ENCODE measurements at places on chromosomes 4 and X.

GRCh38 chr4:24605216-24605615 is 20.9 kb upstream of the DHX15 start:
- DNase-seq: no peak

GRCh38 chr4:139643042-139643895 is 22.4 kb upstream of the MGST2 start:
- no peak for DNase-seq

DNA sequence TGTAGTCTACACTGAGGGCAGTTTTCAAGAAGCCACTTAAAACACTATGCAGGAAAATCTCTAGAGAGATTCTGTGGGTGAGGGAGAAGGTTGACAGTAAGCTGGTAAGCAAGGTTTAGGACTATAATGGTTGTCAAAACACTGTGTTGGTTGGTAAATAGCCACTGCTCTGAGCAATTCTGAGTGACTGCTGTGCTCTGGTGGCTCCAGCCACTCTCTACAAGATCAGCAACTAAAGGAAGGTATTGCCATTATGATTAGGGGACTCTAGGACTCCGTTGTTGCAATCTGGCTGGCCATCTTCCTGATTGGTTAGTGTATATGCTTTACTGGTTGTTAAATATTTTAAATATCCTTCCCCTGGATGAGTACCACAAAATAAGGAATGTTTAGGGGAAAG is 5.5 kb upstream of the FAM47E start:
- DNase-seq: no peak

GRCh38 chrX:49197543-49198087 is 2.4 kb downstream of the SYP start:
- no peak for DNase-seq

DNA sequence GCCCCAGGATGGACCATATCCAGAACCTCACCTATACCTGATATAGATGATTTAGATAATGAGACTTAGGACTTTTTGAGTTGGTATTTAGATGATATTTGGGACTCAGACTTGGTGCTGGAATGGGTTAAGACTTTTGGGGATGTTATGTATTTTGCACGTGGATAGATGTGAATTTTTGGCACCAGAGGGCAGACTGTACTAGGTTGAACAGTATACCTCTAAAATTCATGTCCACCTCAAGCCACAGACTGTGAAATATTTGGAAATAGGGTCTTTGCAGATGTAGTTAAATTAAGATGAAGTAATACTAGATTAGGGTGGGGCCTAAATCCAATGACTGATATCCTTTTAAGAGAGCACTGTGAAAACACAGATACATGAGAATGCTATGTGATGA is 15.6 kb downstream of the RBM41 start:
- DNase-seq: no peak

- no peak for DNase-seq
Measured at GRCh38 chrX:31851761-31852160, 779.9 kb upstream of the FTHL17 start.

GRCh38 chrX:70755850-70756249 is 152.7 kb downstream of the TEX11 start:
- DNase-seq: no peak

- no peak for DNase-seq
Measured at GRCh38 chrX:12891171-12891570, 15.2 kb upstream of the TLR8 start.

GRCh38 chr4:95830651-95831050 is 9.2 kb upstream of the PDHA2 start:
- no peak for DNase-seq

- DNase-seq: no peak
Measured at GRCh38 chrX:131521824-131522223, 22.1 kb upstream of the OR13H1 start.

DNA sequence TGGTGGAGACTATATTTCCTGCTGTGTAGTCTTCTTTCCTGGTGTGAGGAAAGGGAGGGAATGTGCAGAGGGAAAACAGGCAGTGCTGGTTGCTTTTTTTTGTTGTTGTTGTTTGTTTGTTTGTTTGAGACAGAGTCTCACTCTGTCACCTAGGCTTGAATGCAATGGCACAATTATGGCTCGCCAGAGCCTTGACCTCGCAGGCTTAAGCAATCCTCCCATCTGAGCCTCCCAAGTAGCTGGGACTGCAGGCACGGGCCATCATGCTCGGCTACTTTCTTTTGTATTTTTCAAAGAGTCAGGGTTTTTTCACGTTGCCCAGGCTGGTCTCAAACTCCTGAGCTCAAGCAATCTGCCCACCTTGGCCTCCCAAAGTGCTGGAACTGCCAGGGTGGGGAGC is 82.5 kb downstream of the RELL1 start:
- DNase-seq: no peak

GRCh38 chr4:109383823-109384222 is 49.8 kb upstream of the SEC24B start:
- DNase-seq: no peak

GRCh38 chr4:3226944-3227343 is 22.0 kb upstream of the MSANTD1 start:
- no peak for DNase-seq

DNA sequence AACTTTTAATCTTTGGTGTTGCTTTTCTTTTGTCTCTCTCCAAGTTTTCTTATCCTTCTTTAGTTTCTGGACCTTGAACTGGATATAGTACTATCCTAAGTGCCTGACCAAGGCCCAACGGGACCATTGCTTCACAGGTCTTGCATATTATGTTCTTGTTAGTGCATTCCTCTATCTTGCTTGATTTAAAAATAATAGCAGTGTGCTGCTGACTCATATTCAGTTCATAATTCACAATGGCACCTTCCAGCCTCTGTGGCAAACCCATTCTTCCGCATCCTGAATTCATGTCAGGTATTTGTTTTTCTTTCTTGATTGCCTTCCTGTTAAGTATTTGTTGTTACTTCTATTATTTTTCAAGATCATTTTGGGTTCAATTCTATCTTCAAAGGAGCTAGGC is 197.1 kb upstream of the GIMD1 start:
- no peak for DNase-seq

GRCh38 chrX:39907964-39908661 is 189.6 kb downstream of the BCOR start:
- no peak for DNase-seq

DNA sequence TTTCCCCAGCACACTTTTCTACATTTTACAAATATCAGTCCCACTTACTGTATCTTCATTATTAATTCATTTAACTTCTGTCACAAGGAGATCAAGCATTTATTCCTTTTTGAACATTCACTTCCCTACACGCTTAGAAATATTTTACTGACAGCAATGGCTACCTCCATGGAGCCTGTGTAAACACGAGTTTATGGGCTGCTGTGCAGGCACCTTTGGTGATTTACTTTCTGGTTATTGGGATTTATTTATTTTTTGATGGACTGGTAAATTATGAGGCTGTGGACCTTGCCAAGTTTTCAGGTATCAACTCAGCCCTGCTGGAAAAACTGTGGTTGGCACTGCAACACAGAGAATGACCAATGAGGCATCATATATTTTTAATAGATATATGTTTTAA is 45.4 kb upstream of the PAQR3 start:
- no peak for DNase-seq

- no peak for DNase-seq
Measured at GRCh38 chrX:52425775-52426174, 57.0 kb downstream of the XAGE2 start.

DNA sequence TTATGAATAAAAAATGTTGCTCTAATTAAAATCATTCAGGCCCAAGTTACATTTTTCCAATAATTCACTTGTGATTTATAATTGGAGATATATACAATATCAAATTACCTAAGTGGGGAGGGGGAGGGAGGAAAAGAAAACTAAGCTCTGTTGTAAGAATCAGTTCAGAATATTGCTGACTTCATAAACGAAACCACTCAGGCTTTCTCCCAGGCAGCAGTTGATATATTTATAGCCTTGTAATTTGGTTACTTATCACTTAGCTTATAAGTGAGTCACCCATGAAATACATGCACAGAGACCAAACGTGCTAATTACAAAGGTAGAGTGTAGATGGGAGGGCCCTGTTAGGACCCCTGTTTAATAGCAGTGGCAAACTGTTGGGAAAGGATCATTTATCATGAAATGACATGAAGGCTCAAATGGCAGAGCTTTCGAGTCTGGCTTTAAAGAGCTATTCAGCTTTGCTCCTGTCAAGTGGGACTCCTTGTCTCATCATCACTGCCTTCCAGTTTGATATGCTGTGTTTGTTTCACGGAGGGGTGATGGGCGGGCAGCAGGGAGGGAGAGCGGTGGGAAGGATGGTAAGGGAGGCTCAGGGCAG is 105.6 kb upstream of the PGRMC2 start:
- no peak for DNase-seq

DNA sequence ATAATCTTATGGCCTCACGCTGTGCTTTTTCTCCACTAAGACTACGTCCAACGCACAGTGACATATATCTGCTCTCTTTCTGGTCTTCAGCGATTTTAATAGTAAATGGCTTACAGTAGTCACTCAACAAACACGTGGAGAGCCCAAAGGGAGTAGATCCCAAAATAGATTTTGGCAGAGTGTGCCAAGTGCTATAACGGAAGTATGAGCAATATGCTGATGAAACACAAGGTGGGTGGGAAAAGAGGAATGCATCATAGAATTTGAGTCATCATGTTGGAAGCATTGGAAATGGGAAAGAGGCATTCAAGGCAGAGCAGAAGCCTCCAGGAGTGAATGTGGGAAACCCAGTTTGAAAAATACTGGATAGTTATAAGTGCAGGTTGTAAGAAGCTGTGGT is 129.1 kb upstream of the LDB2 start:
- no peak for DNase-seq

- DNase-seq: no peak
Measured at GRCh38 chr4:38780833-38781484, 1.8 kb downstream of the TLR10 start.

DNA sequence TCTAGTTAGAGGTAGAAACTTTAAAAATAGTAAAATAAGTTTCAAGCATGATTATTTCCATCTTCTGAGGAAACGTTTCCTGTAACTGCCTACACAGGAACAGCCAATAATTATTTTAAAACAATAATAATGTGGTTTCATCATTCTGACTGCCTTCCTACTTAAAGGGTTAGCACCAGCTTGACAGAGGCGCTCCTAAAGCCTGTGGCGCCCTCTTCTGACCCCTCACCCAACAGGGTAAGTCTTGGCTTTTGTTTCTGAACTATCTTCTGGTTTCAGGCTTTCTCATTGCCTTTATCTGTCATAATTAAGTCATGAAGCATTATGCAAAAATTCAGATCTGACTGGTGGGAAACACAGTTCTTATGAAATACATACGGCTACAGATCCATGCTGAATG is 96.7 kb downstream of the ITM2A start:
- DNase-seq: no peak

GRCh38 chr4:107736924-107737448 is 17.0 kb upstream of the PAPSS1 start:
- DNase-seq: no peak

GRCh38 chr4:69167300-69167699 is 47.2 kb downstream of the UGT2B11 start:
- DNase-seq: no peak

DNA sequence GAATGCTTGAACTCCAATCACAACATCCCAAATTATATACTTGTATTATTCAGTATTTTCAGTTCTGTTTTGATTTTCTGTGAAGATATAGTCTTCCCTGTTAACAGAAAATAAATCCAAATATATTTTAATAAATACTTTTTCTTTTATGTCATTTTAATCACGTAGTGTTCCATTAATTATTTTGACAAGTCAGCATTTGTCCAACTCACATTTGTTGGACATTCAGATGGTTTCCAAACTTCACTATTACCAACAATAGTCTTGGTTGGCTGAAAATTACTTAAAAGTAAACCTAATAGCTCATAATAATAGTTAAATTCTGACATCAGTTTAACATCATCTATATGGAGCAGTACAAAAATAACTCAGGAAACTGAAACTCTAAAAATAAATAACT is 60.7 kb upstream of the SPANXD start:
- no peak for DNase-seq

DNA sequence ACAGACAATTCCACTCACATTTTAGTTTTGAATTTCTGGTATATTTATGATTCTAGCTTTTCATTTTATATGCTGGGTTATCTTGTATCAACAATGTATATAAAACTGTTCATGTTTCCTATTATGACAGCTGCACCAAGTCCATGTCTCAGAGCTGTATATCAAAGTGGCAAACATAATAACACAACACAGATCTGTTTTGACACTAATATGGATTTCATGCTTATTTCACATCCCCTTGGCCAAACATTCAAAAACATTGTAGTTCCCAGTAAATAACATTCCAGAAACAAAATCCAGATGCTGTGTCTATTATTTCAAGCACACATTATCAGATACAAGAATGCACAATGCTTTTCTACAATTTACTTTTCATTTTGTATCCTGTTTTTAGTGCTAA is 380.6 kb upstream of the MAGEB2 start:
- no peak for DNase-seq

DNA sequence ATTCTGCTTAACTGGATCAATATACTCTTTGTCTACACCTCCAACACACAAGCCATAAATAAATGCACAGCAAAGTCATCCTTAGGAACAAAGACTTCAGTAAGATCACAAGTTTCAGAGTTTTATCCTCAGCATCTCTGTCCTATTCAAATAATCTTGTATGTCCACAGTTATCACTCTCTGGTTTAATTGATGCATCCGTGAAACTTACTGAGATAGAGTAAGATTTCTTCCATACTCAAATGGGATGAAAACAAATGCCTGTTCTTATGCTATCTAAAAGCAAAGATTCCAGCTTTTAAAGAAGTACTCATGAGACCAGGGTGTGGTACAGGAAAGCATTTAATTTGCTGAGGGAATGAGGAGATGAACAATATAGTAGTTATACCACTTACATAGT is 184.6 kb upstream of the SLC7A11 start:
- no peak for DNase-seq

- no peak for DNase-seq
Measured at GRCh38 chrX:139094671-139095592, 383.4 kb upstream of the FGF13 start.

DNA sequence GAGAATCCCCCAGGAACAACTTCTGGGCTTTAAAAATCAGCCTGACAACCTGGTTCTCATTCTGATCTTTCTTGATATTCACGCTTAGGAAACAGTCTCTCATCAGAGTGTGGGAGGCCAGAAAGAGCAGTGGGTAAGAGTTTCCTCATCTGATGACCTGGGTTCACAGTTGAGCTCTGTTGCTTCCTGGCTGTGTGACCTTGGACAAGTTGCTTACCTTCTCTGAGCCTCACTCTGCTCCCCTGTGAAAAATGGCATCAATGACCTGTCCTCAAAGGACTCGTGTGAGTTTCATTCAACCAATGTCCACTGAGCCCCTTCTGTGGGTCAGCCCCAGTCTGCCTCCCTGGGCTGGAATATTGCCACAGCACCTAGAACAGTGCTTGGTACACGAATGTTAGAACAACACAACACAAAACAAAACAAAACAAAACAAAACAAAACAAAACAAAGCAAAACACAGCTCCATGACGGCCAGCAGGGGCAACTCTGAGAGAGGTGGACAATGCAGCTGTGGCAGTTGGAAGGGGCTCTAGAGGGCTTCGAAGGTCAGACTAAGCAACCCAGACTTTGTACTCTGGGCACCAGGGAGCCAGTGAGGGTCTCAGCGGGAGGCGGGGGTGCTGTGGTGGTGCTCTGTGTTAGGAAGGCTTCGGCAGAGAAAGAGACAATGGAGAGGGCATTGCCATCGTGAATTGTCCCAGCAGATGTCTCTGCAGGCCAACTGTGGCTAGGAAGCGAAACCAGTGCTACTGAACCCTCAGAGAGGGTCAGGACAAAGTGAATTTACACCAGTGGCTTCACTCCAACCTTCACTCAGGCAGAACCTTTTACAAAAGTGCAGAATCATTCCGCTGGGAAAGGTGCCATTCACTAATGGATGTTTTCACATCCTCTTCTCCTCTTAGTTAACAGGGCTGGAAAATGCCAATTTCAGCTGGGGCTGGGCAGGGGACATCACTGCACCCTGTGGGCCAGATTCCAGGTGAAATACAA is 14.3 kb upstream of the C4orf50 start:
- DNase-seq: no peak

All from cerebellar nuclear complex (tissue), 1 donor.